Ovary (tissue), 10 donors: ENCODE measurements at places on chromosomes 4 and X.

- DNase-seq = no peak
Measured at GRCh38 chrX:148825696-148826095, 325.3 kb downstream of the AFF2 start.

DNA sequence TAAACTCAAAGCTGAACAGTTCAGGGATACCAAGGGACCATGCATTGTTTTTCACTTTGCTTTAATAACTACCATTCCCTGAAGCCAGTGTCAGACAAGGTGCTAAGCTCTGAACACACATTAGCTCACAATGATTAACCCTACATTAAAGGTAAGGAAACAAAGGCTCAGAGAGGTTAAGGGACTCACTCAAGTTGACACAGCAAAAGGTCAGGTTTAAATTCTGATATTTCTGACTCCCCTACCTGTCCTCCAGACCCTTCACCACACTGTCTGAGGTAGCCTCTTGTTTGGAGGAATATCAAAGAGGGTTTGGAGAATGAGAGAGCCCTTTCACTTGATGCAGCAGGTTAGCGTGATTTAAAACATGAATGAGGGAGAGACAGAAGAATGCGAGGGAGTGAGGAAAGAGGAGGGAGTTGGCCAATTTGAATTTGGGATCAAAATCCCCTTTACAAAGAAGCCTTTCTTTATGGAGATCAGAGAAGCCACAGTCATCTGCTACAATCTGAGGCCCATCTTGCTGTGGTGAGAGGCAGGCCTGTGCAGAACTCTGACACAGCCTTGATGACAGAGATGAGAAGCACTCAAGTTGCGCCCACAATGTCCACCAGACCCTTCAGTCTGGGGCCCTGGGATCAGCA, 103.5 kb downstream of the FHDC1 start:
- no peak for DNase-seq

- no peak for DNase-seq
Measured at GRCh38 chrX:56813318-56813837, 84.3 kb downstream of the NBDY start.

DNA sequence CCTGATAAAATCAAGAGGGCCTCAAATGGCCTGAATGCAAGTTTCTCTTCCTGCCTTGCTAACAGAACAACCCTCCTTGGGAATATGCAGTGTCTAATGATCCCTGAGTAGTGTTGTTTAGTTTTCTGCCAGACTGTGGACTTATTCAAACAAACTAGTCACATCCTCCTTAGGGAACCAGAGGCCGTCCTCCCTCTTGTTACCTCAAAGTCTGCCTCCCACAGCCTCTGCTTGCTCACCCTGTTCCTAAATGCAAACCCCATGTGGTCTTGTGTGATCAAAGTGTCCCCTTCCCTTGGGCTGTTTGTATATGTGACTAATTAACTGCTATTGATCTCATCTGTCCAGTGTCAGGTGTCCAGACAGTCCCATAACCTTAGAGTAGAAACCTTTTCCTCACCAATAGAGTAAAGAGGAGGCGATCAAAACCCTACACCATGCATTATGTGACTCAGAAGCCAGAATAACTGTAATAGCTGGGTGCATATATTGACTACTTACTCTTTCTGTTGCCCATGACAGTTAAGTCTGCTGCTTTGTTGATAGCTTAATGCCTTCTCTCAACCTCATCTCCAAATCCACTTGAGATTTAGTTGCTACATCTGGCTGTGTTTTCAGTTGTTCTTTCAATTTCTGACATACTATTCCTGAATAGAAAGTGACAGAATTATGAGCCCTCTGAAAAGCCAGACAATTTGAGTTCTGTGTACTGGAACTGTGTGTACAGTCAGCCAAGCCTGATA, 473.0 kb upstream of the NWD2 start:
- no peak for DNase-seq

GRCh38 chrX:82163701-82164100, 961.8 kb downstream of the SH3BGRL start:
- no peak for DNase-seq

GRCh38 chrX:53184836-53185235, 40.2 kb downstream of the KDM5C start:
- no peak for DNase-seq

GRCh38 chrX:141975839-141976238, 72.1 kb downstream of the MAGEC1 start:
- DNase-seq = no peak
